Activated T-cell treated with anti-CD3 and anti-CD28 coated beads for 4 hours (primary cell): ENCODE measurements at places on chromosomes 3 and 15.

DNA sequence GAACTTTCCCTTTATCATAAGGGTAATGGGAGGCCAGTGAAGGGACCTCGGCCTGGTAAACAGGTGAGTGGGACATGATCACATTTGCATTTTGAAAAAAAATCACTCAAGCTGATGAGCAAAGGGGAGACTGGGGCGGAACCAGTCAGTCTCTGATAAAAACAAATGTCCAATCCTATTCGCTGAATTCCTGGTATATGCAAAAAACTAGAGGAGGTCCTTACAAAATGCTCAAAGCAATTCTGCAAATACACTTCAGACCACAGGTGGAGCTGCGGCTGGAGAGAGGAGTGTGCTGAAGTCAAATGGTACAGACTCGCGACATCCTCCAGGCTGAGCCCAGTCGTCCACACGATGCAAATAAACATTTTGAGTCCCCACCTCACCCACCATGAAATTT is 166.7 kb downstream of the FOXP1 start:
- DNase-seq = no peak

DNA sequence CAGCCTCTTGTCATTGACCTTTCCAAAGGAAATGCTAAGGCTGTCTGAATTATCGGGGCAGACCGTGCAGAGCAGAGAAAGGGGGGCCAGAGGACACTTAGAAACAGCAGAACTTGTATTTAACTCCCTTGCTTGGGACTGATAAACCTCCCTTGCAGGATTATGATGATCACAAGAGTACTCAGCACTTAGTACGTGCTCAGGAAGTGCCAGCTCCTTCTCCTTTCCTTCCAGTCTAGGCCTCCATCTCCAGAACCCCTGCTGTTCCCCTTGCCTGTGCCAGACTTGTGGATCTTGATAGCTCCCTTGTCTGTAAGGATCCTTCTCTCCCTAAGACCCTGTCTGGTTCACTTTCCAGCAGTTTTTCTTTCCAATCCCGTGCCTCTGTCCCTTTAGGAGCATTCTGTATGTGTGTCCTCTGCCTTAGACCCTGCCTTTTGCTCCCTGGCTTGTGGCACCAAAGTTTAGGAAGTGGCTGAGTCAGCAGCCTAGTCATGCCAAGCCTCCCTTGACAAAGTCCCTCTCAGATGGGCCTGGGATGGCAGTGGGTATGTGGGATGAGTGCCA is 747 bp downstream of the SORD start:
- DNase-seq = no peak

DNA sequence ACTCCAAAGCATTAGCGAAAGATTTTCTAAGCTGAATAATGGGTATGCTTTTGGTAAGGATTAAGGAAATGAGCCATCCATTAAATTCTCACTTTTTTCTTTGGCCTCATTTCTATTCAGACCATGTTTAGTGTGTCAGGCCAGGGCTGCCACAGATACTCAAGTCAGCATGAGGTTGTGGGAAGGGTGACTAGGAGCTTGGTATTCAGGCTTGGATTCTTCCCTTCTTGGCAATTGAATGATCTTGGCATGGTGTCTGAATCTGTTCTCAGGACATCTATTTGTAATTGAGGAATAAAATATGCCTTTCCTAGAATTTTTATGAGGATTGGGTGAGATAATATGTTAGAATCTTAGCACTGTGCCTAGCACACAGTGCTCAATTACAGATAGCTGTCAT is 11.2 kb downstream of the CCNB2 start:
- DNase-seq = no peak

- no peak for DNase-seq
Observed at GRCh38 chr3:177753451-177754155, 556.3 kb upstream of the TBL1XR1 start.

- DNase-seq = no peak
Observed at GRCh38 chr15:101027920-101028319, 108.8 kb downstream of the LRRK1 start.

GRCh38 chr3:40108643-40109042 is 200.9 kb upstream of the EIF1B start:
- DNase-seq = no peak

- no peak for DNase-seq
Observed at GRCh38 chr15:98896802-98897732, 110.5 kb downstream of the PGPEP1L start.

- no peak for DNase-seq
Observed at GRCh38 chr3:144429719-144430121, 458.1 kb downstream of the DIPK2A start.

- no peak for DNase-seq
Observed at GRCh38 chr3:38989917-38990510, 61.7 kb downstream of the SCN11A start.

GRCh38 chr15:81783586-81783985 is 262.2 kb downstream of the MEX3B start:
- DNase-seq = no peak

GRCh38 chr15:77631745-77632533 is 773 bp downstream of the LINGO1 start:
- no peak for DNase-seq

- no peak for DNase-seq
Observed at GRCh38 chr3:51999846-52000245, 4.2 kb upstream of the RPL29 start.

DNA sequence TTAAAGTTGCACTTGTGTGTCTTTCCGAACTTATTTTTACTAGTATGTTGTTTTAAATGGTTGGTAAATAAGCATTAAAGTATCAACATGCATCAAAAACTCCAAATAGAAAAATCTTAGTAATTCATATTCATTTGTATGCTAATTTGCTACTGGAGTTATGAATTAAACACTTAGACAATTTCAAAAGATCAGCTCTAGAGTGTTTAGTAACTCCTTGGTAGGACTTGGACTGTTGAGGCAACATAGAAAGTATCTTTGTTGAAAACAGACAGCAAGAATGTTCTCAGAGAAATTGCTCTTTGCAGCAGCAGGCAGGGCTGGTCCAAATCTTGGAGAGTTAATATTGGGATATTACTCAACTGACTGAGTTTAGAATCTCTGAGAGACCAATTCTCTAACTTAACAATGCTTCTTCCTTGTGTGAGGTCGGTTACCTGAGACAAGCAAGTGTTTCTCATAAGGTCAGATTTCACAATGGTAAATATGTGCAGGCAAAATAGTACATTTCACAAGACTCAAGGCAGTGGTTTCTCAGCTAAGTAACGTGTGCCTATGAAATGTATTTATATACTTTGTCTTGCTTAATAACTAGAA is 147.8 kb upstream of the IL12A start:
- DNase-seq = no peak

GRCh38 chr15:70650567-70651302 is 112.6 kb downstream of the UACA start:
- DNase-seq = no peak

GRCh38 chr3:16897254-16897926 is 12.6 kb downstream of the PLCL2 start:
- no peak for DNase-seq

- no peak for DNase-seq
Observed at GRCh38 chr3:47473391-47473790, 2.4 kb downstream of the SCAP start.

- no peak for DNase-seq
Observed at GRCh38 chr3:64859625-64860535, 172.1 kb upstream of the ADAMTS9 start.

DNA sequence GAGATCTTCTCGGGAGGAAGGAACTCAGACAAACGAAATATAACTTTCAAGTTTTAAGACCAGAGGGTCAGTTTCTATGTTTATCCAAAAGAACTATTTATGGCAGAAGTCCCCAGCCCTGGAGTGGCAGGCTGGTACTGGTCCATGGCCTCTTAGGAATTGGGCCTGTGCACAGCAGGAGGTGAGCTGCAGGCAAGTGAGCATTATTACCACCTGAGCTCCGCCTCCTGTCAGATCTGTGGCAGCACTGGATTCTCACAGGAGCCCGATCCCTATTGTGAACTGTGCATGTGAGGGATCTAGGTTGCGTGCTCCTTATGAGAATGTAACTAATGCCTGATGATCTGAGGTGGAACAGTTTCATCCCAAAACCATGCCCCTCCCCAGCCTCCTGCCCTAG is 14.3 kb upstream of the HPS3 start:
- no peak for DNase-seq

GRCh38 chr3:40801284-40801741 is 276.6 kb downstream of the ZNF621 start:
- no peak for DNase-seq

DNA sequence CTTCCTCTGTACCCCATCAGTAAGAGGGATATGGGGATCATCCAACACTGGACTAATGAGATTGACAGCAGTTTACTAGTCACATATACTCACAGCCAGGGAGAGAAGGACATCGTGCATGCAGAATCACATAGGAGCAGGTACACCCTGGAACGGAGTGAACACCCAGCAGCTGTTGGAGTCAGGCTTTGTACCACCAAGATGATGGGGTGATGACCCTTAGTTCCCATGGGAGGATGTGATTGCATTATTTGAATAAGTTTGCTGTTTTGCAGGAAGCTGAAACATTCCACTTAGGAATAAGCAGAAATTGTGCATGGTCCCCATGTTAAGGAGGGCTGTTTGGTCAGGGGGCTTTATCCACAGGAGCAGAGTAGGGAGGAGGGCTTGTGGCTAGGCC is 482.7 kb upstream of the PDZRN3 start:
- DNase-seq = no peak

DNA sequence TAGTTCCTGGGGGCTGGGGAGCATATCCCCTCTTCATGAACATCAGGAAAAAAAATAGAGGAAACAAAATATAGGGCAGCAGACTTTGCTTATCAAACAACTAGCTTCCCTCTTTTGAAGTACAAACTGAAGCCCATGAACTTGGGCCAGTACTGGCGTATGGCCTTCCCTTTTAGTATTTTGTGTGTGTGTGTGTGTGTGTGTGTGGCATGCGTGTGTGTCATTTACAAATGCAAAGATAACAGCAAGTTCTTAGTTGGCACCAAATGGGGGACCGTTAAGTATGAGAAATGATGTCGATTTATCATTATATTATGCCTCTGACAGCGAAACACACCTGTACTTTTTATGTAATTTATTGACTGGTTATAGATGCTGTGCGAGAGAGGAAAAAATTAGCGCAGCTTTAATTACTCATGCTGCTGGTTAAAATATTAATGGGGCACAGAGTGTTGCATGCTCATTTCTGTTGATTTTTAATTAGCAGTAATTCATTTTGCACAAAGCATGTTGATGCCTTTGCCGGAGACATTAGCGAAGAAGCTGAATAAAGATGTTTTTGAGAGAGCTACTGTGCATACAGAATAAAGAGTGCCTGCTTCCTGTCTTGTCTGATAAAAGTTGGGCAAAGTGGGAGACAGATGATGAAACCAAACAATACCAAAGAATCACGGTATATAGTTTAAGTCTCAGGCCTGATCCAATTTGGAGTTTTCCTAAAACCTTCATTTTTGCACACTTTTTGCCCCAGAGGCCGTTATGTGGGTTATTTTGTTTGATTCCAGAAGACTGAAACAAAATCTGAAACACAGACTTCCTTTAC is 297.1 kb downstream of the SATB1 start:
- DNase-seq = no peak

GRCh38 chr3:47070770-47071169 is 91.3 kb downstream of the NBEAL2 start:
- no peak for DNase-seq

GRCh38 chr15:87849181-87849580 is 407.4 kb downstream of the NTRK3 start:
- no peak for DNase-seq

GRCh38 chr3:132407025-132407424 is 10.3 kb upstream of the DNAJC13 start:
- no peak for DNase-seq

DNA sequence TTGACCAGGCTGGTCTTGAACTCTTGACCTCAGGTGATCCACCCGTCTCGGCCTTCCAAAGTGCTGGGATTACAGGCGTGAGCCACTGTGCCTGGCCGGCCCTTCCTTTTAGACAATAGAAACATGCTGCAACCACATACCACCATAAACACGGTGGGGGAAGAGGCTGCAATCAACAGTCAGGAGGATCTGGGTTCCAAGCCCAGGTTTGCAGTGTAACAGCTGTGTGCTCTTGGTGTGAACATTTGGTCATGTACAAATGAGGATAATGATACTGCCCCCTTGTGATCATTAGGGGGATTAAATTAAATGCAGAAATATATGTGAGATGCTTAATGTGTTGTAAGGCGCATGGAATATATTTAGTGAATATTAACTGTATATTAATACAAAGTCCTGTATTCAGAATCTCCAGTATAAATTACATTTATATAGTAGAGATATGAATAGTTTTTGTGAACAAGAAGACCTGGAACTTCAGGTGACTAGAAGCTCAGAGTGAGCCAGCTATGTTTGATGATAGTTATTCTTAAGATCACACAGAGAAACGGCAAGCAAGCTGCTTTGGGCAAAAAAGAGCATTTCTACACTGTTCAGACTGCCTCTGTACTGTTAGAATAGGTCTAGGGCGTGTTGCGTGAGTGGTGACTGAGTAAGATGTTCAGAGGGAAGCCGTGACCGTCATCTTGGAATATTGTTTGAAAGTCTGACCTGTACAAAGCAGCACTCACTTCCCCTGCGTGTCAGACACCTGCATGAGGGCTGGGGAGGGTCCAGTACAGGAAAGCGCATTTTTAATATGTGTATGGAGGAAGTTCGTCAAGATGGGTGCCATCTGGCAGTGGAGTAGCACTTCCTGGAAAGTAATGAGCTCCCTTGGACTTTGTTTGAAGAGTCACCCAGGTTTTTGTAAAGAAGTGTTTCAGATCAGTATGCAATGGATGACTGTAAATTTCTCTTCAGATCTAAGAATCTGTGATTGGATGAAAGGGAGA is 125.8 kb downstream of the PGPEP1L start:
- DNase-seq = no peak

DNA sequence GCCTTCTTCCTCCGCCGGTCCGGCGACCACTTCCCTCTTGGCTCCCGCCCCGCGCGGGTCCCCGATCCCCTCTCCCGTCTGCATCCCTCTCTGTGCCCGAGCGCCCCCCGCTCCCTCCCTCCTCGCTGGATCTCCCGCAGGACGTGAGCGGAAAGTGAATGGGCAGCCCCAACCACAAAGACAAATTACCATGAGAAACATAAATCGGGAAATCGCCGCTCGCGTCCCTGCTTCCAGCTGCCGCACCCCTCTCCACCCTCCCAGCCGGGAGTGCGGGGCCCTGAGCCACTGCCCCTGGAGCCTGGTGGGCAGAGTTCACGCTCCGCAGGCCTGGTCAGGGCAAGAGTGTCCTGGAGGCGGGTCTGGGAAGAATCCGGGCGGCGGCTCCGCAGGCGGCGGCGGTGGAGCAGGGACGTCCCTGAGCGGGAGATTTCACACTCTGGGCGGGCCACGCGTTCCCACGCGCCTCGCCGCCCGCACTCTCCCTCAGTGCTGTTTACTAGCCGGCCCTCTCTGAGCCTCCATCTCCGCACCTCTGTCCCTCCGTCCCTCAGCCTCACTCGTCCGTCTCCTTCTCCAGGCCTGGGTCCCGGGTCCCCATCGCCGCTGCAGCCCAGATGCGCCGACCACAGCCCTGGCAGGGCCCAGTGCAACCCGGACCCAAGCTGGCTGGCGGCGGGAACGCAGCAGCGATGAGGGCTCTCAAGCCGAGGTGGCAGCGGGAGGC is 835 bp downstream of the SEMA5B start:
- no peak for DNase-seq

DNA sequence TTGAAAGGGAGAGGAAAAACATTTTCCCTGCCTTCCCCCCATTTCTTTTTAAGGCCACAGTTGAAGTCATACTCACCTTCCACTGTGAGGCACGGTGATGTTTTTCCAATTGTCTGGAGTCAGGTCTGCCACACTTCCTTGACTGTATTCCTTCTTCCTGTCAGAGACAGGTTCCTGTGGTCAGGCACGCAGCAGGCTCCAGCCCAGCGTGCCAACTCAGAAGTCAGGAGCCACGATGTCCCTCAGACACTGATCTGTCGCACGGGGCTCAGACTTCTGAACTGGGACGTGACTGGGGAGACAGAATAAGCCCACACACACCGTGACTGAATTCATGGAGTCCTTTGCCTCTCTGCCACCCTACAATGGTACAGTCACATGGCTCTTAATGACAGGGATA is 41.2 kb upstream of the ADAMTS9 start:
- DNase-seq = no peak
